Dermis microvascular lymphatic vessel endothelial cell (primary cell): ENCODE measurements at places on chromosomes 4 and X. TPM values are rescaled to one million over a fixed set of nuclear protein-coding genes. Genes with fewer than 3 reads are reported as not detected.

GRCh38 chrX:20527558-20528011 lies 260.9 kb upstream of the RPS6KA3 start:
- peak; percentile 23 for DNase-seq

- no peak for DNase-seq
These were observed 174.0 kb downstream of the GLUD2 start for GRCh38 chrX:121221322-121221977.

Gene TCP11X1
- not detected in 2 replicates for total RNA-seq

Gene REPS2
- 4.2 and 6.1 TPM in 2 replicates for total RNA-seq

Gene MAGEA8
- not detected in 2 replicates for total RNA-seq

- DNase-seq = no peak
These were observed 121.4 kb downstream of the SHROOM3 start for GRCh38 chr4:76556452-76556851.

DNA sequence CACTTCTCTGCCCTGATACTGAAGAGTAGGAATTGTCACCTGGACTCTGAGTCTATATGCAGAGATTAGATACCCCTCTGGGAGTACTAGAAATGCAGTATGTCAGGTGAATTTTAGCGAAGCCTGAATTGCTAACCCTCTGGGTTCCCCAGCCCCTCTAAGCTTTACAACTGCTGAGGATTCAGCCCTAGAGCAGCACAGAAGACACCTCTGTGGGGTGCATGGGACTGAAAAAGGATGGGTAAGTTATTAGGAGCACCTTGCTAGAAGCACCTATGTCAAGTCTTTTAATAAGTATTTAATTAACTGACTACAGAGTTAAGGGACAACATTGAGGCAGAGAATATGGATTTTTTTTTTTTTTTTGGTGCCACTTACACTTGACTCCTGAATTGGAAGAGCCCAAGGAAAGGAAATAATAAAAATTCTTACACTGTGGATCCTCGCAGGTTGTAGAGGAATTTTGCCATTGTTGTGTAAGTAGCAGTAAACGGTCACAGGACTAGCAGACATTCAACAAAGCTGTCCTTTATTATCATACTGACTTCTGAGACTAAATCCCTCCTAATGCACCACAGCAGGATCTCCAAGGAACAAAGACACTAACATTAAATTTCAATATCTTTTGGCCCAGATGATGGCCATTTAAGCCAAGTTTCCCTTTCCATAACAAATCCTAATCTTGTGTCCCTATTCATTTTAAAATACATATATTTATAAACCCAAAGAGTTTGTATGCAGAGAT lies 253.2 kb downstream of the ANKRD50 start:
- no peak for DNase-seq

Gene COL25A1
- 0.13 TPM in 2 replicates for total RNA-seq

- DNase-seq = no peak
These were observed 88.4 kb upstream of the TET2 start for GRCh38 chr4:105058177-105058812.

Gene RIBC1
- 0.13 TPM in 2 replicates for total RNA-seq

- DNase-seq = no peak
These were observed 43.9 kb downstream of the RAB40A start for GRCh38 chrX:103475381-103475780.

Gene NXF2
- total RNA-seq = not detected in 2 replicates

DNA sequence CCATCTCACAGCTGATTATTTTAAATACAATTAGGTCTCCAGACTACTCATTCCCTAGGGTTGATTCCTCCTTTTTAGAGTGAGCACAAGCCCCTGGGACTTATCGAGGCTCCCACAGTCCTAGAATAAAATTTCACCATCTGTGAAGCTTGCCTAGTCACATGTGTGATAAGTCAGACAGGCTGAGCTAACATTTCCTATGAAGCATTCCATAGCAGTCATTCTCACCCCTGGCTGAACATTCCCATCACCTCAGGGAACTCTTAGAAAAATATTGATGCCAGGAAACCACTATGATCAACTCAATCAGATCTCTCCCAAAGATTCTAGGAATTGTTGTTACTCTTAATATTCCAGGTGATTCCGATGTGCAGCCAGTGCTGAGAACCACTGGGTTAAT lies 37.7 kb downstream of the ARHGEF9 start:
- DNase-seq = peak; percentile 69
